ENCODE measurements at places on chromosomes 5 and 9.

GRCh38 chr5:43033841-43034590, 6.1 kb downstream of the ANXA2R start:
- DNase-seq = peak; percentile 7

DNA sequence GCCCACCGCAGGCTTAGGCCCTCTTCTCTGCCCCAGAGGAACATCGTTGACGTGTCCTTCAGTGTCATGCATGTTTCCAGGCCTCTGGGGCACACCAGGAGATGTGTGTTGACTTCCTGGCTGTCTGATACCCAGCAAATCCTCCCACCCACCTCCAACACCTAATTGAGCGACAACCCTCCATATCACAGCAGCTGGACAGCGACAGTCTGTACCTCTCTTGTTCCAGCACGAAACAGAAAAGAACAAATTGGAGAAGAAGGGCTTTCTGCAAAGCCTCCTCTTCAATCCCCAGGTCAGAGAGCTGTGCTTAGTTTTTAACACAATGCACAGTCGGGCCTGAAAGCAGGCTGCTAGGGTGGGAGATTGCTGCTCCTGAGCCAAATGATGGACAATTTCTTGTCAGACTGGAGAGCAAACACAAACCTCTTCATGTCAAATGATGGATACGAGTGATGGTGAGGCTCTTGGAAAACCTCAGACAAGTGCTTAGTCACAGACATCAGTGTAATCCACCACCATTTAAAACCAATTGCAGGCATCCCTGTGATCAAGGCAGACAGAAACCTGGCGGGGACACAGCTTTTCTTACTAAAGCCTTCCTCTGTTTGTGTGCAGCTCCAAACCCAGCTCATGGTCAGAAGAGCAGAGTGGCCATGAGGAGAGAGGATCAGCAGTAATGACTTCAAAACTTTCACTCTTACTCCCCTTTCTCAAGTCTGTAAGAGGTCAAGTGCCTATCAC, 110.6 kb downstream of the EBF1 start:
- DNase-seq = no peak

DNA sequence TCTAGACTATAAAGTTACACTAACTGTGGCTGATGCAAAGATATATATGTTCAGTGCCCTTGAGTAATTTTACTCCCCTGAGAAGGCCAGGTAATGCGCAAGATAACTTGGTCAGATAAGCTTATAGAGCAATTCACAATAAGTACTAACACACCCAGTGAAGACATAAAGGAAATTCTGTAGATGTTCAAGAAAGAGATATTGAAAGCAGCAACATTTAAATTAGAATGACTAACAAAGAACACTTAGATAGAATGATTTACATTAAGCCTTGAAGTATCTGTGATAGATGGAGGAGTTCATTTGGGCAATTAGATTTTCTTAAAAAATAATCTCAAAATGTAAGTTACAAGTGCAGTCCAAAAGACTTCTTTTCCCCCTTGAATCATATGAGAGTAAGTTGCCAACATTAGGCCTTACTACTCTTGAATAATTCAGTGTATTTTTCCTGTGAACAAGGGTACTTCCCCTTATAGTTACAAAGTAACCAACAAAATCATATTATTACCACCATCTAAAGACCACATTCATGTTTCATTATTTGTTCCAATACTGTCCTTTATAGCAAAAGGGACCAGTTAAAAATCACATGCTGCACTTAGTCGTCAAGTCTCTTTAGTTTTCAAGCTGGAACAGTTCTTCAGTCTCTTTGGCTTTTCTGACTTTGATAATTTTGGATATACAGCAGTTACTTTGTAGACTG, 44.4 kb upstream of the ELOVL7 start:
- DNase-seq = no peak

DNA sequence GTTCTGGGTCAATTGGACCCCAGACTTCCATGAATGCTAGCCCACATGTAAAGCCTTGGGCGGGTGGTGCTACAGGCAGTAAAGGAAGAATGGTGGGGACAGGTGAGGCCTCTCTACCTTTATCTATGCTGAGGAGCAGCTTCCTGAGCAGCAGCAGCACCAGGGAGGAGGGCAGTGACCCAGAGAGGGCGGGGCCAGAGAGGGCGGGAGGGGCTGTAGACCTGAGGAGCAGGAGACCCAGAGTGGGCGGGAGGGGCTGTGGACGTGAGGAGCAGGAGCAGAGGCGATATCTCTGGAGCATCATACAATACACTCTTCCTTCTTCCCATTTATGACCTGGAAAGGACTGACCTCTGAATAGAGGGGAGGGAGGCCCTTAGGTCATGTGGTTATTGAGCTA, 165.9 kb downstream of the MTRR start:
- no peak for DNase-seq

DNA sequence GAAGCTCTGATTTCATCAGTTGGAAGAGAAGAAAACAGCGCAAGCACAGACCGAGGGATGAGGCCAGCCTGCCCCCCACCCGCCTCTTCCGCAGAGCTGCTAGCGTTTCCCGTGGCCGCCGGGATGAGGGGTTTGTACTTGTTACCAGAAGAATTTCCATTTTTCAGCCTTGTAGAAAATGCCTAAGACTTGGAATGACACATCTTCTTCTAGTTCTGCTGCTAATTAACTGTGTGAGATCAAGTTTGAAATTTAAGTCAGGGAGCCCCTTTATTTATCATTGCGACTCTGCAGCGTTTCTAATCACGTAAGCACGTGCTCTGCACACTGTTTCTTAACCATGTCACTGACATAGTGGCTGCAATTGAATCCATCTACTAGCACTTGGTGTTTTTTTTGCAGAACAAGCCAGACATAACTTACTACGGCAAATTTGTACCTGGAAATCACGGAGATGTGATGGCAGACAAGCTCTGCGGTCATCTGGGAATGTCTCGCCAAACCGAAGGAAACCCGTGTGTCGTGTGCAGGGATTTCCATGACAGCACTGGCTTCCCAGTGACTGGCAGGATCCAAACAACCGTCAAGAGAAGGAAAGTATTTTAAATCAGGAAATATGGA, 41.8 kb upstream of the ROR2 start:
- DNase-seq = no peak

DNA sequence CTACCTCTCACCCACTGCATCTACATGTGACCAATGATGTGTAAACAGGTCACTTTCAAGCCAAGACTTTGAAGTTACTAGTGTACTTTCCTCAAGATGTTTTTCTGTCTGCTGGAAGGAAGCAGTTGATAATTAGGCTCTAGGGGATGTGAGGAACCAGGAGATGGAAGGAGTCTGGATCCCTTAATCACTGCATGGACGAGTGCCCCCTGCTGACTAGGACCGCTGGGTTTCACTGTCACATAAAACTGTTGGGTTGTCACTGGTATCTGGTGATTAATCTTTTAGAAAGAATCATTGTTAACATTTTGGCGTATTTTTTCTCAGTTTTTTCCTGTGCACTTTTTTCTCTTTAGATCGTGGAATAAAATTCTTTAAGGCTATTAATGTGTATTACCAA, 79.5 kb downstream of the SREK1 start:
- peak; percentile 27 for DNase-seq

DNA sequence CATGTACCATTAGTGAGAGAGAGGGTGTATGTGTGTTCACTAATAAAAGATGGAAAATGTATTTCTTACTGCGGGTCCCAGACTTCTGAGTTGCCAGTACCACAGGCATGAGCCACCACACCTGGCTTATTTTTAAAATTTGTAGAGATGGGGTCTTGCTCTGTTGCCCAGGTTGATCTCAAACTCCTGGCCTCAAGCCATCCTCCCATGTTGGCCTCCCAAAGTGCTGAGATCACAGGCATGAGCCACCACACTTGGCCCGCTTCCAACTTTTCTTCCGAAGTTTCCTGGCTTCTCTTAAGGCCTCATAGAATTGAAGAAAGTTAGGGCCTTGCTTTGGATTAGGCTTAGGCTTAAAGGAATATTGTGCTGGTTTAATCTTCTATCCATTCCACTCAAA, 40.4 kb upstream of the F2RL2 start:
- DNase-seq = peak; percentile 1

- DNase-seq = no peak
Observed at GRCh38 chr9:93022721-93023520, 35.6 kb upstream of the SUSD3 start.

DNA sequence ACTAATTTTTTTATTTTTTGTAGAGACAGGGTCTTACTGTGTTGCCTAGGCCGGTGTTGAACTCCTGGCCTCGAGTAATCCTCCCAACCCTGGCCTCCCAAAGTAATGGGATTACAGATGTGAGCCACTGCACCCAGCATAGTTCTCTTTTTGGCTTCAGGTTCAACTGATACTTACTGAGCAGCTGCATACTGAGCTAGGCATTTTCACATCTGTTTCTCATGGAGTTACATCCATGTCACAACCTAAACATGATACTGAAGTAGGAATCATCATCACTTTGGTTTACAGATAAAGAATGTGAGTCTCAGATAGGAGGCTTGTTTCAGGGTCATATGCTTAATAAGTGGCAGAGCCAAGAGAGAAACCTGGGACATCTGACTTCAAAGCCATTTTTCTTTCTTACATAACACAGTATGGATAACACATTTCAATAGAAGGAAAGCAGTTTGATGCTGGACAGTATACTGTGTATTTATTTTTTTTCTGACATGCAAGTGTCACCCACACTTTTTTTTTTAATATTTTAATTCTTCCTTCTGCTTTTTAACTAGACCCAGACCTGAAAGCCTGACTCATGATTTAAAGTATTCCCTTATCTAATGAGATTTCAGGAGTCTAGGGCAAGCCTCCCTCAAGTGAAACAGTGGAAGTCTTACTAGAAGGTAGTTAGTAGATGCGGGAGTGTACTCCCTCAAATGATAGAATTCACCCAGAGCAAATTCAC, 90.8 kb downstream of the HACD4 start:
- peak; percentile 36 for DNase-seq

DNA sequence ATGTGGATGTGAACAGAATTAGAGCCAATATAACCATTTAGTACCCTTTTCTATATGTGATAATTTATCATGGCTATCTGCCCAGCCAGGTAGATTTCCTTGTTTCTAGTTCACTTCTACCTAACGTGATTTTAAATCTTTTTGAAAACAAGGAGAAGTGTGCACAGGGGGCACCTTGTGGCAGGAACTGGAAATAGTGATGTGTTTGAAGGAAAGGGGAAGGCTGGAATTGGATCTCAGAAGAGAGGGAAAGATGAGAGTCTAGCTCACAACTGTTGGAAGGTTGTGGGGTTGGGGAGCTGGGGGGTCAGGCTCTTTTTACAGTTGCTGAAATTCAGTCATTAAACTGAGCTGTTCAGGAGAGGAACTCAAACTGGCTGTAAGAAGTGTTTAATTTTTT, 219.5 kb downstream of the KCTD16 start:
- no peak for DNase-seq

DNA sequence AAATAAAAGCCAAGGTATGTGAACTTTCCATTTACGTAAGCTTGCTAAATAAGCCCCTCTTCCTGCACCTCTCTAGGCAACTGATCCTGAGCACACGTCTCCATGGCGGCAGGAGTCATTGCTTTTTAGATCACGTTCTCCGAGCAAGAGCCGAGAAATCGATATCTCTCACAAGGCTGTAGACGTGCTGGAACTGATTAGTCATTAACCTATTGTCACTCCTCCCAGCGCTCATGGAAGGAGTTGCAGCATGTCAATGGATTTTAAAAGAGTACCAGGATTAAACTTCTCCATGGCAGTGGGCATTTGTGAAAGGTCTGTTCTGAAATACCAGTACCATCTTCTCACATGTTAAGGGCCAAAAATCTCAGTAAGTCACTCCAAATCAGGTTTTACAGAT, 4.7 kb upstream of the ADCY2 start:
- DNase-seq = peak; percentile 80

- DNase-seq = peak; percentile 49
Observed at GRCh38 chr5:140633021-140633471, at the start of gene CD14. TSS of gene CD14 (minus strand) at chr5:140633175. CDS start at chr5:140633071, 104 bp downstream.

GRCh38 chr5:151550146-151550545, 41.0 kb downstream of the FAT2 start:
- DNase-seq = no peak

GRCh38 chr9:6896562-6896961, 138.8 kb downstream of the KDM4C start:
- DNase-seq = no peak

DNA sequence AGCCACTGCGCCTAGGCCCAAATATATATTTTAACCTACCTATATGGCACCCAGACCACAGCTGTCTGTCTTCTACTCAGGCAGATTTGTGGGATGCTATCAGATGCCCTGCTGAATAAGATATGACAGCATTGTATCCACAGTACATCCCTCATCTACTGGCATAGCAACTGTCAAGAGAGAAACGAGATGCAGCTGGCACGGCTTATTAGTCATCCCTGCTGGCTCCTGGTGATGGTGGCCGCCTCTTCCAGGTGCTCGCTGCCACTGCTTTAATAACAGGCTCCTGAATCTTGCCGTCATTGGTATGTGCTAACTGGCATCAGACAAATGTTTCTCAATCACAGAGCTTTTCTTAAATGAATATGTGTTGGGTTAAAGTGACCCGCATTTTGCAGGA, 34.0 kb downstream of the B4GALT1 start:
- no peak for DNase-seq

DNA sequence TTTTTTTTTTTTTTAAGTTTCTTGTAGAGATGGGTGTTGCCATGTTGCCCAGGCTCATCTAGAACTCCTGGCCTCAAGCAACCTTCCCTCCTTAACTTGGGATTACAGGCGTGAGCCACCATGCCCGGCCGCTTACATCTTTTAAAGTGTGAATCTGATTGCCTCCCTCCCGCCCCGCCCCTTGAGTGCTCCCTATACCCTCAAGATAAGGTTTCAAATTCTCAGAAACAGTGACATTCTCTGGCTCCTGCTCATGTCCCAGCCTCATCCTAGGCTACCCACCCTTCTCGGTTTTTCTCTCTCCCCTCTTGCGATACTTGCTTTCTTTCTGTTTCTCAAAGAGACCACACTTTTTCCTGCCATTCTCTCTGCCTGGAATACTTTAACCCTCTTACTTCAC, 12.4 kb downstream of the MORN5 start:
- no peak for DNase-seq

DNA sequence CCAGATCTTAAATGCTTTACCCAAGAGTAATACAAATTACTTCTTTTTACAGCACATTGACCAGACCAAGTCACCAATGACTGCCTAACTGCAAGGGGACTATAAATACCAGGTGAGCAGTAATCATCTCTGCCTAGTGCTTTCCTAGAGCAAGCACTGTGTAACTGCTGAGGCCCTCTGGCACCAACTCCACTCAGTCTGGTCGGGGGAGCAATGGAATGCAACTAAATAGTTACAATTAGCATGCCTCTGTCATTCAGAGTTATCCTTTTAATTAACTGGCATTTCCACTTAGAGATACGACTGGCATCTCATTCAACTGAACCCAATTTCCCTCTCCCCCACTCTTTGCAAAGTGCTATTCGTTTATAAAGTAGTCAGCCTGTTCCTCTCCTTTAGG, 1309.1 kb upstream of the DMAC1 start:
- DNase-seq = no peak

DNA sequence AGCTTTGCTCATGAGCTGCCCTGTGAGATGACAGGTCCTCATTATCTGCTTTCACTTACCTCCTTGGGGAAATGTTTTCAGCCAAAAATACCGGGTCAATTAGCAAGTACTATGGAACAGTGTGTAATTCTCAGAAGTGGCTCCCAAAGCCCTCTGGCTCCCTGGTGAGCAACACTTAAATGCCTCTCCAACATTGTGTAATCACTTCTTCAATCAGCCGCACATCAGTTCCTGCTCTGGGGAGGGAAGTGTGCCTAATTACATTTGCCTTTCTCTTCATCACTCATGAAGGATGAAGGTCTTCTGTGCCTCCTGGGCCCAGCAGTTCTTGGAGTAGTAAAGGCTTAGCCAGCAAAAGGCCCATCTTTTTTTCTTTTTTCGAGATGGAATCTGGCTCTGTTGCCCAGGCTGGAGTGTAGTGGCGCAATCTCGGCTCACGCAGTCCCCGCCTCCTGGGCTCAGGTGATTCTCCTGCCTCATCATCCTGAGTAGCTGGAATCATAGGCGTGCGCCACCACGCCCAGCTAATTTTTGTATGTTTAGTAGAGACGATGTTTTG, 23.1 kb downstream of the NIM1K start:
- DNase-seq = no peak
